ENCODE measurements at places on chromosomes 7 and 10.

GRCh38 chr7:2260820-2261219, 18.8 kb downstream of the NUDT1 start:
- DNase-seq: no peak

- no peak for DNase-seq
Observed at GRCh38 chr7:138483531-138483930, 23.5 kb downstream of the TRIM24 start.

GRCh38 chr7:141838581-141838980, 2.7 kb downstream of the PRSS37 start:
- DNase-seq: no peak

DNA sequence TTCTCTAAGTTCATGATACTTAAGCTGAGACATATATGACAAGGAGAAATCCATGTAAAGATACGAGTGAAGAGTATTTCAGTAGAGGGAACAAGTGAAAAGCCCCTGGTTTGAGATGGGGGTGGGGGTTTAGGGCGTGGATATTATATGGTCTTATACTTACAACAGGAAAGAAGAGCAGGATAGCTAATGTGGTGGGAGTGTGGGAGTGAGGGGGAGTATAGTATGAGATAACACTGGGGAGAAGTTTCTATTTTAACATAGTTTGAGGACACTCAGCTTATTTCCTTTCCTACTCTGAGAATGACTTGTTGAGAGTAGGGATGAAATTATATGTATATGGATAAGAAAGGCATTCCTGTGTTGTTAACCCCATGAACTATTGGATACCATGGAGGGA, 36.5 kb downstream of the MCU start:
- DNase-seq: no peak

DNA sequence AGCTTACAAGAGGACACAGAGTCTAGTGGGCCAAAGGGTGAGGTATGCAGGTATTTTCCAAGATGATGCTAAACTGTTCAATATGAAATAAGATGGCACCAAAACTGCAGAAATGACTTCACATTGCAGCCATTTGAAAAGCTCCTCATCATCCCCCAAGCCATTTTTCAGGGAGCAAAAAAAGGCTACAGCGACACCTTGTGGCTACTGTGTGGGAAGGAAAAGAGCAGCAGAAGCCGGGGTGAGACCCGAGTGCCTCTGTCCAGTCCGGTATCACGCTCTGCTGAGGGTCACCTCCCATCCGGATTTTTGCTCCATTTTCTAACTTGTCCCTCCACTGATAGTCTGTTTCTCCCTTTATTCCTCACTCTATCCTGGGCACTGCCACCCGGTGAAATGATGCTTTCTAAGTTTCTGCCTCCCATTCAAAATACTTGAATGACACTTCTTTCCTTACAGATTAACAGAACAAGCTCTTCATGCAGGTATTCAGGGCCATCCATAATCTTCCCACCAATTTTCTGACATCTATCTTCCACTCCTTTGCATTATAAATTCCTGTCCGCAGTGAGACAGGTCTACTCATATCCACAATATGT, 220.2 kb downstream of the DGKI start:
- DNase-seq: peak; percentile 17

GRCh38 chr7:39186671-39187070, 209.0 kb downstream of the POU6F2 start:
- DNase-seq: no peak

- no peak for DNase-seq
Observed at GRCh38 chr10:4344492-4344994, 481.5 kb upstream of the AKR1E2 start.

GRCh38 chr10:49318755-49319154, 19.8 kb downstream of the C10orf71 start:
- DNase-seq: no peak

DNA sequence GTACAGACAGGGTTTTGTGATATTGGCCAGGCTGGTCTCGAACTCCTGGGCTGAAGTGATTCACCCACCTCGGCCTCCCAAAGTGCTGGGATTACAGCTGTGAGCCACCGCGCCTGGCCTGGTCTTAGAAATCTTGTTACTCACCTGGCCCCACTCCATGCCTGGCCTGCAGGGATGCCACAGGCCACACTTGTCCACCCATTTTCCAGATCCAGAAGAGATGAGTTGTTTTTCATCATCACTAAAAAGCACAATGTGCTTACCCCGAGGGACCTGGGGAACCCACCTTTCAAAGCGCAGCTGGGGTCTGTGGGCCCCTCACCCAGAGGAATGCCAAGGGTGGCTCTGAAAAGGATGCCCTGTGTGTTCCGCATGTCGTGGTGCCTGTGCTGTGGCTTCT, 134.2 kb downstream of the TACC2 start:
- no peak for DNase-seq

GRCh38 chr10:65294329-65294728, 1631.5 kb upstream of the LRRTM3 start:
- no peak for DNase-seq

All from CD4-positive, alpha-beta T cell treated with Interleukin-2 at 100 ng/mL for 4 hours (primary cell).